H4 (cell line): ENCODE measurements at places on chromosomes 13 and 19. TPM values are rescaled to one million over a fixed set of nuclear protein-coding genes. Genes with fewer than 3 reads are reported as not detected.

DNA sequence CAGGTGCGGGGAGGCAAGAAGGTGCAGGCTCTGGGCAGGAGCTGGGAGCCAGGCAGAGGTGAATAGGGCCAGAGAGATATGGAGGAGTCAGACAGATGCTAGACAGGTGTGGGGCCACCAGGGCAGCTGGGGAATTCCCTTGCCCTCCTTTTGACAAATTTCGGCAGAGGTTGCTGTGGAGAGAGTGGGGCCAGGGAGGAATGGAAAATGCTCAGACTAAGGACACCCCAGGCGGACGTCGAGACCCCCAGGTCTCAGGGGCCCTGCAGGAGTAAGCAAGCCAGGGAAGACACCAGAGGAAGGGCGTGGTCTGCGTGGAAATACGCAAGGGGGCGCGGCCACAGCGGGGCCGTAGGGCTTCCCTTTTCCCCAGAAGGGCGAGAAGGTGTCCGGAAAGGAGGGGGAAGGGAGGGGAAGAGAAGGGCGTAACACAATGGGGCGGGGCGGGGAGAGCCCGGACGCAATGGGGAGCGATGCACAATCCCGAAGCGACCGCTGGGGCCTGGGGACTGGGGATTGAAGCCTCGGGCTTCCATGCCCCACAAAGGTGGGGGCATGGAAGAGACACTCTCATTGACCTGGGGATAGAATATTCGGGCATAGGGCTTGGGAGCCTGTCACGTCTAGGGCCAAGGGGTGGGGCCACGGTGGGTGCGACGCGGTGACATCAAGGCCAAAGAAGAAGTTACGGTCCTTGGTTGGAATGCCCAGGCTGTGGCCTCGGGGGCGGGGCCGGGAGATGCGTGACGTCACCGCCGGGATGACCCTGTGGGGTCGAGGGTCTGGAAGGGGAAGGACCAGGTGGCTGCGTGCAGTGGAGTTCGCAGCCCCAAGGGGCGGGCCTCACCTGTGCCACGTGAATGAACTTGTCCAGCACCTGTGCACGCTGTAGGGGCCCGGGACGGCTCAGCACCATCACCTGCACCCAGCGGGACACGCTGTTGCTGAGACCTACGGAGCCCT lies 8.2 kb downstream of the RASGRP4 start:
- no peak for DNase-seq

- no peak for DNase-seq
Measured at GRCh38 chr13:44026194-44026593, 146.5 kb downstream of the LACC1 start.

- no peak for DNase-seq
Measured at GRCh38 chr13:49567491-49567890, 17.9 kb downstream of the RCBTB1 start.

DNA sequence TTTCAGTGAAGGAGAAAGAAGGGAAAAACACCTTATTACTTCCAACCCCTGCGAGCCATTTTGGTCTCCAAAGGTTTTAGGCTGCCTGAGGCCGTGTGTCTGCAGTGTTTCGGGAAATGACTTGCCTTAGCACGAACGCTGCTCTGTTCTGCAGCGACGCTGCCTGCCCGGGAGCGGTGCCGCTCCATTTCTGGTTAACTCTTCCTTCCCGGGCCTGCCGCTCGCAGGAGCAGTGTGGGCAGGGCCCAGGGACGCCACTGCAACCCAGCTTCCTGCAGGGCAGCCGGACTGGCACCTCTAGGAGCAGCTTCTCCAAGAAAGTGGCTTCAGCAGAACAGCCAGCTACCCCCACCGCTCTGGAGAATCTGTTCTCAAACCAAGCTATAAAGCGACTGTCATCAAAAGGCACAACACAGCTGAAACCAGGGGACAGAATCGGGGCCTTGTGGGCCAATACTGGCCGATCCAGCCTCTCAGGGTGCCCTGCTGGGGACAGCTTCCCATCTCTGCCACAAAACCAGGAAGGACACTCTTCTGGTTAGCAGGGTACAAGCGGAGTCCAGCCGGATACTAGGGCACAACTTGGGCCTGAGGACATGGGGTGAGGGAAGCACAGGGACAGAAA lies 72.2 kb downstream of the KCTD15 start:
- DNase-seq: peak; percentile 56

DNA sequence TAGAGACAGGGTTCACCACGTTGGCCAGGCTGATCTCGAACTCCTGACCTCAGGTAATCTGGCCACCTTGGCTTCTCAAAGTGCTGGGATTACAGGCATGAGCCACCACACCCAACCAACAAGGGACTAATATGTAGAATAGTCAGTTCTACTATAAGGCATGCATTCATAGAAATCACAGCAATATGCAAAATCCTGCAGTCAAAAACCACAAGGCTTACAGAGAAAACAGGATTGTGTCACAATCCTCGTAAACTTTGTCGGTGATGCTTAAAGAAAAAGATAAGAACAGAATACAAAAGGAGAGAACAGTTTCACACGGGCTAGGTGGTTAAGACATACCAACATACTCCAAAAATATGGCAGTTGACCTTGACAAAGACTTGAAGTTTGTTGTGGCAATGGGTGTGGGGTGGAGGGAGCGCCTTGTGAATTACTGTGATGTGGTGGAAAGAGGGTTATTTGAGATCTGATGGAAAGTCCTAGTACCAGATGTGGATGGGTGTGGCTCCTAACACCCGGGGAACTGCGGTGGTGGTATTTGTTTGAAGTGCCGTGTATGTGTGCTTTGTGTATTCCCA lies 12.4 kb downstream of the NOSIP start:
- no peak for DNase-seq

DNA sequence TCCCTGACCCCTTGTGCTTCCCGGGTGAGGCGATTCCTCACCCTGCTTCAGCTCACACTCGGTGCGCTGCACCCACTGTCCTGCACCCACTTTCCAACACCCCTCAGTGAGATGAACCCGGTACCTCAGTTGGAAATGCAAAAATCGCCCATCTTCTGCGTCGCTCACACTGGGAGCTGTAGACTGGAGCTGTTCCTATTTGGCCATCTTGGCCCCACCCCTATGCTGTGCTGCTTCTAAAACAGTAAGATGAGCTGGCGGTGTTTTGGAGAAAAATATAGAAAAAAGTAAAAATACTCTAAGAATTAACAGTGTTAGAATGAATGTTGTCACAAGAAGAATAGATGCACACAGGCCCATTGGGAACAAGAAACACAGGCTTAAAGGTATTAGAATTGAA lies 92.5 kb downstream of the ITGBL1 start:
- no peak for DNase-seq

DNA sequence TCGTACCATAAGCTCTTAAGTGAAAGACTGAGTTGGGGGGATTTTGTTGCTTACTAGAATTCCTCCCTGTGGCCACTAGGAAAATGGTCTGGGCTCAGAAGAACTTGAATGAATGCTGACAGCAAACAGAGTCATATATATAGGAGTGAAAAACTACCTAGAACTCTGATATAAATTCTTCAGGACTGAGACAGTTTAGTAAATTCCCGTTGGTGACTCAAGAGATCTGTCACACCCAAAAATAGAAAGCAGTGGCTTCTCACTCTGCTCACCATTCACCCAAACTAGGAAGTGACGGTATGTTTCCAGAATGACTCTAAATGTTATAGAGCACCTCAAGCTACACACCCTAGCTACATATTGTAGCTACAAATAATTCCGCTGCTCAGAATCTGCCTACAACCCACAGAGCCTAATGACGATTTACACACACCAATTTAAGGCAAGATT lies 116.2 kb downstream of the TBC1D4 start:
- DNase-seq: peak; percentile 20

GRCh38 chr19:6866741-6867151 lies 20.6 kb upstream of the ADGRE1 start:
- no peak for DNase-seq

DNA sequence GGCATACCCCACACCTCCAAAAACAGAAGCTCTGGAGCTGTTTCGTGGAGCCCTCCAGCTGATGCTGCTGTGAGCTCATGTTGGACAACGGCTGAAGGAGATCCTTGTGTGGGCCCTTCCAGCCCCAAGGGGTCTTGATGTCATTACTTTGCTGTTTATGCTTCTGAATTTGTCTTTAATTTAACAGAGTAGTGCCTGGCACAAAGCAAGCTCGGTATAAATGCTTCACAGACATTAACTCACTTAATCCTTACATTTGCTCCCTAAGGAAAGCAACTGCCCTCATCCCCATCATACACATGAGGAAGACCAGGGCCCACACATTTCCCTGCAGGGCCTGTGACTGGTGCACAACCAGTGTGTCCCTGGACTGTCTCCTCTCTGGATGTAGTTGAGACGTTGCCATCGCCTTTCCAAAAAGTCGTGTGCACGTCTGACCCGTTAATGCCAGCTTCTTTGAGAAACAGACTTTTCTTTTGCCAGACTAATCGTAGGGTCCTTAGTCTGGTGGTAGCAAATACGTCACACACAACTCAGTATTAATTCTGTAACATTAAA lies 7.6 kb downstream of the COL4A1 start:
- no peak for DNase-seq

GRCh38 chr19:30444253-30444671 lies 72.1 kb downstream of the ZNF536 start:
- DNase-seq: no peak

GRCh38 chr13:19050901-19051300 lies 130.7 kb downstream of the TUBA3C start:
- DNase-seq: no peak

GRCh38 chr19:50753879-50754278 lies 16.4 kb upstream of the GPR32 start:
- DNase-seq: no peak

GRCh38 chr19:14085309-14085995 lies at the start of gene C19orf67:
Gene C19orf67 (minus strand): TSS chr19:14085783. CDS start chr19:14085627, 156 bp downstream.
- no peak for DNase-seq

GRCh38 chr19:16327501-16327900 lies 2.9 kb downstream of the KLF2 start:
- DNase-seq: no peak

- DNase-seq: no peak
Measured at GRCh38 chr19:56403261-56403660, 871 bp upstream of the ZNF583 start.

DNA sequence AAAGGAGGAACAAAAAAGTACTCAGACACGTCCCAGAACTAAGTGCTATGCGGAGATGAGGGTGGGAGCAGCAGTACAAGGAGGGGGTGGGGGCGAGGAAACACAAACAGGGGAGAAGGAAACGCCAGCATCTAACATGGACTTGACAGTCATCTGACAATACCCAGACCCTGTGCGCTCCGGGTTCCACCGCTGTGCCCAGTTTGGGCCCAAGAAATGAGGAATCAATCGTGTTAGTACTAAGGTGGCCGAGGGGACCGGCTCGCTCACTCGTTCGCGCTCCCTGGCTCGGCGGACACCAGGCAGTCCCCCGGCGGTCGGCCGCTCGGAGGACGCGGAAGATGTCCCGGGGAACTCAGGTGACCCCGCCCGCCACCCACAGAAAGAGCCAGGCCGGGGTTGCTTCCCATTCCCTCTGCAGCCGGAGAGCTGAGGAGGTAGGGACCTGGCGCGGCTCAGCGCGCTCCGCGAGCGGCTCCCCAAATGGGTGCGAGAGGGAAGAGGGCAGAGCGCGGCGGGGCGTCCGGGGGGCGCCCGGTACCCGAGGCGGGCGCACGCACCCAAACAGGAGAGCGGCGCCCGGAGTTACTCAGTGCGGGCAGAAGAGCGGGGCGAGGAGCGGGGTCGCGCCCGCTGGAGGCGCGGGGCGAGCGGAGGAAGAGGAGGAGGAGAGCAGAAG lies 616 bp downstream of the TSHZ3 start:
- DNase-seq: no peak

GRCh38 chr19:9796113-9796773 lies 22.6 kb downstream of the FBXL12 start:
- peak; percentile 85 for DNase-seq

DNA sequence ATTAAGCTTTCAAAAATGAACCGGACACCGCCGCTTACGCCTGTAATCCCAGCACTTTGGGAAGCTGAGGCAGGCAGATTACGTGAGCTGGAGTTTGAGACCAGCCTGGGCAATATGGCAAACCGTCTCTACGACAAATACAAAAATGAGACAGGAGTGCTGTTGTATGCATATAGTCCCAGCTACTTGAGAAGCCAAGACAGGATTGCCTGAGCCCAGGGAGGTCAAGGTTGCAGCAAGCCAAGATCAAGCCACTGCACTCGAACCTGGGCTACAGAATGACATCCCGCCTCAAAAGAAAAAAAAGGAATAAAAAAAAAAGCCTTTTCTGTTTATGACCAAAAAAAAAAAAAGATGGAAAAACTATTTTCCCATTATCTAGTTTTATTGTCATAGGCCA lies 96.4 kb downstream of the RBM26 start:
- DNase-seq: no peak

DNA sequence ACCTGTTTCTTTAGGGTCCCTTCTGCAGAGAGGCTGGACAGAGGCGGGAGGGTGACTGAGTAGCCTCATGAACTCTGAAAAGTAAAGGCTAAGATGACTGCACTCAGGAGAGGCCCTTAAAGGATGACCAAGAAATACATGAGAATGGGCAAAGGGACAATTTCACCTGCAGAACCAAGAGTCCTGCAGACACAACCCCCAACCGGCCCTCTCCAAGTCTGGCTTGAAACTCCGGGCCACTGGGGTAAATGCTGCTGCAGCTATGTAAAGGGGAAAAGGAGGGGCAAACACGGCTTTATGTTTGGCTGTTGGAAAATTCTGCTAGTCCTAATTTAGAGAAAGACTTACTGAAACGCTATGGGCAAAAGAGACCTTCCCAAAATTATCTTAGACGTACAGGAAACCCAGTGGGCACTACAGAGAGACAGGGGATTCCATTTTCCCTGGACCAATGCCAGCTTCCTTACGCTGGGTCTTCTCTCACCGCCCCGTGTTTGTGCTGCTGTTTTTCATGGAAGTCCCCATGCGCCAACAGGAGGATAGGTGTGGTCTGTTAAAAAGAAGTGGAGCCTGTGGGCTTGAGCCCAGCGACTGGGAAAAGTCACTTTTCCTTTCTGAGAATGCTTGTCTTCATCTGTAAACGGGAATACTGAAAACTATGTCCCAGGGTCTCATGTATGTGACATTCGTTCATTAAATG lies 10.6 kb downstream of the COL4A2 start:
- DNase-seq: no peak

GRCh38 chr19:16771618-16772017 lies 52.0 kb downstream of the NWD1 start:
- DNase-seq: peak; percentile 85

DNA sequence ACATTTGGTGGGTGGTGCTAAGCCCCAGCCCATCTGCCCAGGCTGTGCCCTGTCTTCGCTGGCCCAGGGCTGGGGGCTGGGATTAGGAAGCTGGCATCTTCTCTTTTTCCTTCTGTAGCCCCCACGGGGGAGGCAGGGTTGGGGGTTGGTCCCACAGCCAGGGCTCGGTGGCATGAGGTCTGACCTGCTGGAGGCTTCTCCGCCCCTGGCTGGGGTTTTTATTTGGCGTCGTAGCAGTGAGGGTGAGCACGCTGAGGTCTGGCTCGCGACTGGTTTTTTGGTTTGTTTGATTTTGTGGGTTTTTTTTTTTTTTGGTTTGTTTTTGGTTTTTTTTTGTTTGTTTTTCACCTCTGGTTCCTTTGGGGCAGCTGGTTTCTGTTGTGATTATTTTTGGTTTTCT lies 14.7 kb downstream of the ZNF574 start:
- DNase-seq: no peak

Gene ZNF610
- total RNA-seq: 1.1 and 2.2 TPM in 2 replicates

Gene JAK3
- 0.37 and 0.90 TPM in 2 replicates for total RNA-seq

Gene MAP4K1
- 0.29 and 3.0 TPM in 2 replicates for total RNA-seq

Gene SIGLEC12
- total RNA-seq: not detected in 2 replicates

Gene PSG3
- total RNA-seq: 0.04 TPM in 1 of 2 replicates, not detected in the other

Gene UBE2L5
- not detected in 2 replicates for total RNA-seq

Gene KLK2
- not detected in 2 replicates for total RNA-seq

Gene CYP4F8
- total RNA-seq: not detected in 2 replicates

Gene ZNF584
- total RNA-seq: 15.6 and 23.6 TPM in 2 replicates

Gene ZIC5
- 0.12 and 0.58 TPM in 2 replicates for total RNA-seq

Gene SIGLEC8
- not detected in 2 replicates for total RNA-seq

Gene SHISA2
- total RNA-seq: not detected in 2 replicates

Gene AXL
- 97.8 and 105 TPM in 2 replicates for total RNA-seq
